ENCODE measurements at places on chromosomes 6 and 20. TPM values are rescaled to one million over a fixed set of nuclear protein-coding genes. Genes with fewer than 3 reads are reported as not detected.

Gene CRISP3
- not detected for polyA plus RNA-seq

Gene ENPP1
- 1.2 TPM for polyA plus RNA-seq

Gene CPNE5
- polyA plus RNA-seq, result 51.6 TPM

Gene OR2H1
- not detected for polyA plus RNA-seq

Gene DAAM2
- 3.4 TPM for polyA plus RNA-seq

Data from cardiac muscle cell (in vitro differentiated cells and primary cell).